ENCODE measurements at places on chromosomes 13 and 19.

DNA sequence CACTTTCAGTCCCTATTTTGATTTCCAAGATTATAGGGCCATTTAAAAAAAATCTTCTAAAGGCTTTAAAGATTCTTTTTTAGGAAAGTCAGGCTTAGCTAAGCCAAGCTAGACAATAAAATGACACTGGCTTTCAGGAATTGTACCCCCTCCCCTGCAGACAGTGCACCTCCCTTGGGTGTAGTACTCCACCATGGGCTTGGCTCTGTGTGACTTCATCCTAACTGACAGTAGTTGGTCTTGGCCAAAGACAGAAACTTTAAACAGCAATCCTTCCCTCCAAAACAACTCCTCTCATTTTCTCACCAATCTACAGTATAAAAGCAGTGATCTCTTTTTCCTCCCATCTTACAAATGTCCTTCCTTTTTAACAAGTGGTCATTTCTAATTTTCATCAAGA lies 283.0 kb downstream of the DNAJC15 start:
- no peak for DNase-seq

- no peak for DNase-seq
Observed at GRCh38 chr13:34862716-34863115, 79.4 kb upstream of the NBEA start.

- no peak for DNase-seq
Observed at GRCh38 chr19:2462635-2463421, 6.1 kb upstream of the LMNB2 start.

DNA sequence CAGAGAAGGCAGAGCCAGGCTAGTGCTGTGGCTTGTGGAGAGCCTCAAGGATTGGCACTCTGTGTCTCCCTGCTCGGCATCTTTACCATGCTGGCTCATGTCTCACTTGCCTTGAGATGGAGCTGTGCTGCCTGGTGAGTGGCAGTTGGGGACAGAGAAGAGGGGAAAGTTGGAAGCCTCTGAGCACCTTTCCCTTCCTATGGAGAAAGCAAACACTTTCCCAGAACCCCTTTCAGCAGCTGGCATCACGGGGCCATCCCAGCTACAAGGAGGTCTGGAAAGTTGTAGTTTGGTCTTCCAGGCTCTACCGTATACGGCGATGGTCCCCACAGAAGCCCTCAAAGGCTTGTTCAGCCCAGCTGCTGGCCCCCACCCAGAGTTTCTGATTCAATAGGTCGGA lies 58.7 kb downstream of the DPF1 start:
- DNase-seq = no peak

- no peak for DNase-seq
Observed at GRCh38 chr13:81540777-81541176, 1199.9 kb upstream of the SPRY2 start.

DNA sequence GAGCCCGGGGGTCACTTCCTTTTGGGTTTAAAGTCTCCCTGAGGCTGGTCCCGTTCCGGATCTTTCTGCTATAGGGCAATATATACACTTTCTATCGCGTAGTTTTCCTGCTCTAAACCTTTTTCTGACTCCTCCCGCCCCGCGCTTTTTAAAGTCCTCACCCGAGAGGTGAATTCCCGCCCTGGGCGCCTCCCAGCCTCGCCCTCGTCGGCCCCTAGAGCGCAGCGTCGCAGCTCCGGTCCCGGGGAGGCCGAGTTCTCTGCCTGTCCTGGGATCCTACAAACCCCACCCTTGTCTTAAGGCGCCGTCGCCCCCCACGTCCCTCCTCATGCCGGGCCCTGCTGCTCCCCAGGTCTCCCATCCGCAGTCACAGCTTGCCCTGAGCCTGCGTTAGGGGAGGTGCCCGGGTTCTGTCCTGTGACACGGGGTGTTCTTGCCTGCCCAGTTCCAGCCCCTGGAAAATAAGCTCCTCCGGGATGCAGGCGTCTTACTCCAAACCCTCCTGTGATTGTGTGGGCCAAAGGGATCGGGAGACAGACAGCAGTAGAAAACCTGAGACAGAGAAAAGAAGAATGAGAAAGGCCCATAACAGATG lies 491 bp downstream of the ZNF525 start:
- DNase-seq = peak; percentile 53

DNA sequence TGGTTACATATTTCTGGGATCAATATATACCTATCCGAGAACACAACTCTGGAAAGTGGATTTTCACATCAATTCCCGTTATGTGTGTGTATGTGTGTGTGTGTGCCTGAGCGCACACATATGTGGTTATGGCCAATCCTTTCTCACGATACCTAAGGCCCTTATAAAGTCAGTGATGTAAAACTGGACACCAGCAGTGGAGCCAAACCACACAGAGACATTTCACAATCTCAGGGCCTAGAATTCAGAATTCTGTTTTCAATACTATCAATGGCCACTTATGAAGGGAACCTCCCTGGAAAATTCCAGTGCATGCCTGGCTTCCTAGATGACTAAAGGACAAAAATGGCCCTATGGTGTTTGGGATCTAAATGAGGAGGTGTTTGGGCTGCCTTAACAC lies 187.3 kb upstream of the UBL3 start:
- DNase-seq = no peak

DNA sequence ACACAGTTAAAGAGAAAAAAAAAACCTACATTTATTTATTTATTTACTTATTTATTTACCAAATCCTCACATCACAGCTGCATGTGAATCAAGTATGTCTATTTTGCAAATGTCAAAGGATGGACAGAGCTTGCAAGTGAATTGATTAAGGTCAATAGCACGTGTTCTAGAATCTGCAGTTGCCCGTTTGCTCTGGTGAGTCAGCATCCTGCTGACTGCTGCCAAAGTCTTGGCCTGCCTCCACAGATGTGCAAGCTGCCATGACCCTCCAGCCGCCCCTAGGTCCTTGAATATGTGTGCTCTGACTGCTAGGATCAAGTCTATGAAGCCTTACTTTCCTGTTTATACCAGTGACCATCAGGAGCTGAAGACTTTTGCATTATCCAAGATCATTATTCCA lies 320.6 kb downstream of the GPC5 start:
- no peak for DNase-seq

DNA sequence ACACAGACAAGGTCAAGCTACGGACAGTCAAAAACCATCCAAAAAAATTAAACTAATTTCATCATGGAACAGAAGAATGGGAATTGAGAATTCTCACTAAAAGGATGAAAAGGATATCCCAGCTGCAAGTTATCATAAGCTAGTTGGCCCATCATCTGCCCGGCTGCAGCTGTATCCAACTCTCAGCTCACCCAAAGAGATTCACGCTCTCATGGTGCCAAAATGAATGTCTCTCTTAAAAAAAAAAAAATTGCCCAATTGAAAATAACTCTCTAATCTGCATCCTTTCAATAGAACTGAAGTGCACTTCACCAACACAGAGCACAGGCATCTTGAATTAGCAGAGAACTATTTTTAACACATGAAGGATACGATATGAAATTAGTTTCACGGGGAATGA lies 20.0 kb downstream of the ENOX1 start:
- no peak for DNase-seq

DNA sequence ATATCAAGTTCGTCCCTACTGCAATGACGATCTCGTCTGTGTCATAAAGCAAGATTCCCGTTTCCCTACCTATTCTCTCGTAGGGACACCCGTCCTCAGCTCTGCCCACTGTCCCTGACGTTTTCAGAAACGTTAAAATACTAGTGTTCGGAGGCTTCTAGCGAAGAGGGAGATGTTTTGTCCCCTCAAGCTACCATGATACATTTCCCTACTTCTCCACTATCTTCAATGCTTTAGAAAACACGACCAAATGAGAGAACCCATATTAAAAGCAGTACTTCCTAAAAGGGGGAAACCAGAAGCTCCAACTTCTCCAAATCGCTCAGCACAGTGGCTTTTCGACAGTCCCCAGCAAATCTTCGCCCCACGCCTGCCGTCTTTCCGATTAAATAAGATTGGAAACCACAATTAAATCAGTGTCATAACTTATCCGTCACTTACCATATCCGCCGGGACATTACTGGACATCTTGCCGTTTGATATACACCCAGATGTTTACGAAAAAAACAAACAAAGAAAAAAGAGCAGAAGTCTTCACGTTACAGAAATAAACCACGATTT lies 1.3 kb downstream of the UBL3 start:
- peak; percentile 49 for DNase-seq

DNA sequence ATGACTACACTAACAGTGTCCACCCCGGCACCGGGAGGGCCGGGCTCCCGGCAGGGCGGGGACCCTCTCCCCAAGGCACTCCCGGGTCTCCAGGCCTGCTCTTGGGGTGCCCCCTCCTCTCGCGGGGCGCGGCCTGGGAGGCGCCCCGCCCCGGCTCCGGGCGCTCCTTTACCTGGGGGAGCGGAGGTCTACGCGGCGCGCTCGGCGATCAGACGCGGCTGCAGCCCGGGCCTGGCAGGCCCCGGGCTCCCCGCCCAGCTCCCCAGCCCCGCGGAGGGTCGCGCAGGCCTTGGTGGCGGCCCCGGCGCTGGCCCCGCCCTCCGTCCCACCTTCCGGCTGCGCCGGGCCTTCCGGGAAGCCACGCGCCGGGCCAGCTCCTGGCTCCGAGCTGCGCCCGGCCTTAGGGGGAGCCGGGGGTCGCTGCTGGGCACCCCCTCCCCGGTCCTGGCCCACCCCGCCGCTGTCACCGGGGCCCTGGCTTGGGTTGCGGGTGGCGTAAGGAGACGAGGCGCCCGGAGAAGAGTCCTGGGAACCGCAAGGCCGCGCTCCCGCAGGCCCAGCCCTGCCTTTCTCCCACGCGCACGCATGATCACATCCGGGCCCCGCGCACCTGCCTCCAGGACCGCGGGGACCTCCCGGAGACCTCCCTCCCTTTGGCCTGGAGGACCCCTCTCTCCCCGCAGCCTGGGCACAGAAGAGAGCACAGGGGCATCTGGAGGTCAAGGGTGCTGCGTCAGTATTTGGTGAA lies at the start of gene C19orf12:
TSS of gene C19orf12 (minus strand) at position 309 of the 748 bp plus-strand sequence. CDS start 6,848 bp downstream, outside the sequence.
- peak; percentile 77 for DNase-seq

DNA sequence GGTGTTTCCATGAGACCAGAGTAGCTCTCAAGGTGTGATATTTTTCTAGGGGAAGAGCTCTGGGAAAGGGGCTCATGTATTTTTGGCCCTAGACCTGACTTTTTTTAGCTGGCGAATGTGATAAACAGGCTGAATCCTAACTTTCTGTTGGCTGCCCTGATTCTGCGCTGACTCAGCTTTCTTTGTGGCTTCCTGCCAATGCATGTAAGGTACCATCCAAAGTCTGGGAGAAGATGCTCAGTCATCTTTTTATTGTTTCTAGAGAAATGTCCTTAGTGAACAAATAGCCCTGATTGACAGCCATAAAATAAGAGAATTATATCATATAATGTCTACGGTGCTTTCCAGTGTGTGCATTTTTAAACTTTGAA lies 113.6 kb upstream of the MBNL2 start:
- DNase-seq = no peak

DNA sequence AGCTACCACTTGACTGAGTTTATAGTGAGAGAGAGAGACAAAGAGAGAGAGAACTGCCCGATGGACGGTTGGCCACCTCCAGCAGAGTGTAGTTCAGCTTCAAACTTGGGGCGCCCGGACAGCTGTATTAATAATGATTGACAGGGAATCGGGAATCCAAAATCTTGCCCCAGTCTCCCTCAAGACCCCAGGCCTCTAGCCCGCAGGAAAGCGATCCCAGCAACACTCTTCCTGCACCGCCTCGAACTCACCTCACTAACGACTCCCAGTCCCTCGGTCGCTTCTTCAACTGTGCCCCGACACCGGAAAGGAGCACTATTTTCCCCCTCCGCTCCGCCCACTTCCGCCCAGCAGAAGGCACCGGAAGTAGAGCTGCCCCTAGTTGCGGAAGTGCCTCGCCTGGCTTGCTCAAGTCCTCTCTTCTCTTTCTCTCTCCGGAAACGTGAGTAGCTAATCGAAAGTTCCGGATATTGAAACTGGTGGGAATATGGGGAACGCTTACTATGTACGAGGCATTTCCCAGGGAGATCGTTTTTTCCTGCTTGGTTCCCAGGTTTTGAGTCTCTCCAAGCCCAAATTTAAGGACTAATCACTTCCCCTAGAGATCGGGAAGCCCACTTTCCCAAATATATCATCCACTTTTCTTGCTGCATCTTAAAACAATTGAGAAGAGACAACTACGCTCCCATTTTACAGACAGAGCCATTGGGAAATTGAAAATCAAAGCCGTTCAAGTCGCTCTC lies at the start of gene NOSIP:
TSS of gene NOSIP (minus strand) at position 293 of the 743 bp plus-strand sequence. CDS start 19,865 bp downstream, outside the sequence.
- DNase-seq = peak; percentile 97

DNA sequence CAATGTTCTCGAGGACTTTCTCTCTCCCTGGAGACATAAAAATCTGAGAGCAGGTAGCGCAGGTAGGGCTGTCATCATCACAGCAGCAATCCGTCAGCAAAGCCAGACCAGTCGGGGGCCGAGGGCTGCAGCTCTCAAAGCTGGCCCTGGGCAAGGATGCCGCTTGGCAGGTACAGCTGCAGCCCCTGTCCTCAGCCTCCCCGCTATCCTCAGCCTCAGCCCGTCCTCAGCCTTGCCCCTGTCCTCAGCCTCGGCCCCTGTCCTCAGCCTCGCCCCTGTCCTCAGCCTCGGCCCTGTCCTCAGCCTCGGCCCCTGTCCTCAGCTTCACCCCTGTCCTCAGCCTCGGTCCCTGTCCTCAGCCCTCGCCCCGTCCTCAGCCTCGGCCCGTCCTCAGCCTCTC lies 10.9 kb downstream of the C13orf46 start:
- DNase-seq = no peak

- no peak for DNase-seq
Observed at GRCh38 chr19:35144600-35145436, 1.8 kb downstream of the FXYD7 start.

- DNase-seq = no peak
Observed at GRCh38 chr13:25965596-25965995, 86.2 kb downstream of the SHISA2 start.

GRCh38 chr13:106588367-106588766 lies 20.4 kb upstream of the ARGLU1 start:
- no peak for DNase-seq

DNA sequence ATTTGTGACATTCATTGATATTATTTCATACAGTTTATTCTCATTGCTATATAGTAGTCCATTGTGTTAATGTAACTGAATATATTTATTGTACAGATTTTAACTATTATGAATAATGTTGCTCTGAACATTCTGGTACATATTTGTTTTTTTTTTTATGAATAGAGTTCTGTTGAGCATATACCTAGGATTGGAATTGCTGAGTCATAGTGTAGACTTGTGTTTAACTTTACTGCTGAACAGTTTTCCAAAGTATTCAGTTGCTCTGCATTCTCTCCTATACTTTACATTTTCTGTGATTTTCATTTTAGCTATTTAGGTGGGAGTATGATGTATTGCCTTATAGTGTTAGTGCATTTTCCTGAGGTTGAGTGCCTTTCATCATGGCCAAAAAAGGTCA lies 97.5 kb downstream of the MAB21L1 start:
- no peak for DNase-seq

- DNase-seq = no peak
Observed at GRCh38 chr19:56725829-56726424, 54.4 kb upstream of the ZNF835 start.

GRCh38 chr19:16061943-16062342 lies 14.4 kb upstream of the TPM4 start:
- no peak for DNase-seq

- DNase-seq = no peak
Observed at GRCh38 chr13:73822668-73823592, 311.3 kb downstream of the KLF12 start.

Measured in activated CD4-positive, alpha-beta T cell treated with anti-CD3 and anti-CD28 coated beads, Interleukin-2, amount 50 U/mL, for 48 hours (primary cell).